ENCODE measurements at places on chromosomes 12 and 14.

GRCh38 chr14:22487941-22488340 is 101.1 kb downstream of the DAD1 start:
- DNase-seq, result no peak

DNA sequence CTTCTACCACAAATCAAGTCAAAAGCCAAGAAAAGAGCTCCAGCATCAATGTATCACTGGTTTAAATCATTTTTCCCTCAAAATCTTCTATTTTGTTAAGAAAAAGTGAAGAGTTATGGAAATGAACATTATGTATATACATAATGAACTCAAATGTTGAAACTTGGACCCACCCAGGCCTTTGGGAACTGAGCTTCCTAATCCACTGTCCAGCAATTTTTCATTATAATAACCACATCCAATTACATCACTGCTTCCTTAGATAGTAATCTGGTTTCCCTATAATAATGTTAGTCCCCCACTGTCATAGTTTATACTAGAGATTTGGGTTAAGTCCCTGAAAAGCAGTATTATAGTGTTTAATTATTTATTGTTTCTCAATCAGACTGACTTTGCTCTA is 170.9 kb downstream of the PIK3C2G start:
- no peak for DNase-seq

DNA sequence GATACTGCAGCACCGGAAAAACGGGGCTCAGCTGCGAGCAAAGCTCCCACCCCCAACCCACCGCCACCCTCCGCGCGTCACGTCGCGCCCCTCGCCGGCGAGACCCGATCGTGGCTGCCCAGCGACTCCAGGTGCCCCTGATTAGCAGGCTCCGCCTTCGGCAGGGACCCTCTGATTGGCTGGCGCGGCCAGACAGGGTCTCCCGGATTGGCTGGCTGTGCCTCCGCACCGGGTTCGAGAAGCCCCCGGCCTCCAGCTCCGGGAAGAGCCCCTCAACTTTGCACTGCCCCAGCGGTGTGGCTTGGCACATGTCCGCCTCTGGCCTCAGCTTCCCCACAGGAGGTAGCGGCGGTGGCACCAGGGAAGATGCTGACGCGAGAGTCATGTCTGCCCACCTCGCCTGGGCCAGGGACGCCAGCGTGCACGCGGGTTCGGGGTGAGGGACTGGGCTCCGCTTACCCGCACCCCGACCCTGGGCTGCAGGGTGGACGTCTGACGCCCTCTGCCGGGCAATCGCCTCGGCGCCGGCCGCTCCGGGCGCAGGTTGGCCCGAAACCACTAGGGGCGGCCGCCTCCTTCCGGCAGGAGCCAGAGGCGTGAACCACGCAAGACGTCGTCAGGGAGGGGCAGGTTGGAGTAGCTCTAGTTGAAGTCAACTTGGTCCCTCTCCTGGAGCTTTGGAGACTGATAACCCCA is 498 bp upstream of the RHOF start:
- DNase-seq, result peak; percentile 83

DNA sequence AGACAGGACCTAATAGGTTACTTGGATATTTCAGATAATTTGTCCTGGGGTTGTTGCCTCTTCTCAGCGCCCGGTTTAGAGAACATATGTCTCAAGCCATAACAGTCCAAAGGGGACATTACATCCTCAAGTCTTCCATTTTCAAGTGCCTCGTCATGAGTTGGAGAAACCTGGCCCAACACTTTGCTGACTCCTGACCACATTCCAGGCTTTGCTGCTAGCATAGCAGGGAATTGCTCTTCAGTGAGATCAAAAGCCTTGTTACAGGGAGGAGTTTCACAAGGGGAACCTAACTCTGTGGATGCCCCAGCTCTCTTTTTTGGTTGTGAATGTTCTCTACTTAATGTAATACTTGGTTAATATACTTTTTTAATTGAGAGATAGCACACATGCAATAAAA is 8.2 kb upstream of the MMP19 start:
- DNase-seq, result no peak

- DNase-seq, result no peak
Measured at GRCh38 chr12:131276501-131277185, 322.9 kb downstream of the ADGRD1 start.

DNA sequence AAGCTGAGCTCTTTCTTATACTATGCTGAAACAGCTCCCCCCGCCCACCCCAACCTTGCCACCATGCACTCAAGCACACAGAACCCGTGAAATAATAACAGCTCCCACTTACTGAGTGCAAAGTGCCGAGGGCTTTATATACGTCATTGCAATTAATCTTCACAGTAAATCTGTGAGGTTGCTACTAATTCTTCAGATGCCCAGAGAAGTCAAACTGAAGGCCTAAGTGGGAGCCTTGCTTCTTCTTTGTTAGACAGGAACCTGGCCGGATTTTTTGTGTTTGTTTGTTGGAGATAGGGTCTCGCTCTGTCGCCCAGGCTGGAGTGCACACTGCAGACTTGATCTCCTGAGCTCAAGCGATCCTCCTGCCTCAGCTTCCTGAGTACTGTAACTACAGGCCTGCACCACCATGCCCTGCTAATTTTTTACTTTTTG is 34.0 kb downstream of the VCPKMT start:
- no peak for DNase-seq

GRCh38 chr12:19186722-19187661 is 57.5 kb downstream of the PLEKHA5 start:
- DNase-seq, result no peak

DNA sequence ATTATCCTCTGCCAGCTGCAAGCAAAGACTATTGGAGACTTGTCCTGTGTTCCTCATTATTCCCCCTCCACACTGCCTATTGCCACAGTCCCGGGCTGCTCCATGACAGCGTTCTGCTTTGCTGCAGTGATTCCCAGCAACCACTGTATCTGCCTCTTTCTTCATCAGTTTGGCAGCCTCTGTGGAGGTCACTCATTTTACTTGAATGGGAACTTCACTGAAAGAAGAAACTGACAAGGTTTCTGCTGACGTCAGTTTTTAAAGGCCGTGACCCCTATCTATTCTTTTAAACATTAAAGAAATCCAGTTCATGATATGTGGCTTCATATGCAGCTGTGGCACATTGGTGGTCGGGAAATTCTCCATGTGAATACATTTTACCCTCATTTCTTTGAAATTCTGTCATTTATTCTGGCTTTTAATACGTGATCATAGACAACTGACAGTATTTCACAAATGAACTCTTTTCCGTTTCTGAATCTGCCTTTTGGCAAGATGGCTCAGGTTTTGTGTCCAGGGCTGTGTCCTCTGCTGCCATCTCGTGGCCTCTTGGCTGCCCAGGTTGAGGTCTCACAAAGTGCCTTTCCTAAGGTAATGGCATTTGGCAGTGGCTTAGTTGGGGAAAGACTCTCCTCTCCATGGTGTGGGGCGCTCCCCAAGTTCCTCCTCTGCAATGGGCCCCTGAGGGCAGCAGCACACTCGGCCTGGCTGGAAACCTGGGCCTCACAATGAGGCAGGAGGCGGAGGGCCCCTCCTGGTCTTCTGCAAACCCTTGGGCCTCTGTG is 5.8 kb downstream of the TMEM253 start:
- DNase-seq, result peak; percentile 45

GRCh38 chr12:67648521-67649260 is at the start of gene DYRK2:
TSS of gene DYRK2 (plus strand) at chr12:67648745. CDS start at chr12:67649134, 389 bp downstream.
- DNase-seq, result no peak

- DNase-seq, result peak; percentile 61
Measured at GRCh38 chr12:48936379-48936979, 11.2 kb upstream of the FKBP11 start.

GRCh38 chr14:26394150-26394810 is 203.6 kb downstream of the NOVA1 start:
- DNase-seq, result no peak

GRCh38 chr12:13961971-13962370 is 19.4 kb downstream of the GRIN2B start:
- DNase-seq, result no peak

DNA sequence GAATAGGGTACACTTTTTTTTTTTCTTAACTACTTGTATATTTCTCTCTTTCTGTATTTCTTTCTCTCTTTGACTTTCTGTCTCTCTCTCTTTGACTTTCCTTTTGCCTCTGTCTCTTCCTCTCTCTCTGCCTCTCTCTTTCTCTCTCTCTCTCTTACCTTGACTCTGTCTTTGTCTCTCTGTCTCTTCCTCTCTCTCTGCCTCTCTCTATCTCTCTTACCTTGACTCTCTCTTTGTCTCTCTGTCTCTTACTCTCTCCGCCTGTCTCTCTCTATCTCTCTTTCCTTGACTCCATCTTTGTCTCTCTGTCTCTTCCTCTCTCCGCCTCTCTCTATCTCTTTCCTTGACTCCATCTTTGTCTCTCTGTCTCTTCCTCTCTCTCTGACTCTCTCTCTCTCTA is 62.4 kb upstream of the PRMT8 start:
- DNase-seq, result no peak

- DNase-seq, result no peak
Measured at GRCh38 chr14:37787879-37788494, 192.6 kb downstream of the TTC6 start.

- DNase-seq, result no peak
Measured at GRCh38 chr12:53987787-53988230, 2.9 kb downstream of the HOXC10 start.

DNA sequence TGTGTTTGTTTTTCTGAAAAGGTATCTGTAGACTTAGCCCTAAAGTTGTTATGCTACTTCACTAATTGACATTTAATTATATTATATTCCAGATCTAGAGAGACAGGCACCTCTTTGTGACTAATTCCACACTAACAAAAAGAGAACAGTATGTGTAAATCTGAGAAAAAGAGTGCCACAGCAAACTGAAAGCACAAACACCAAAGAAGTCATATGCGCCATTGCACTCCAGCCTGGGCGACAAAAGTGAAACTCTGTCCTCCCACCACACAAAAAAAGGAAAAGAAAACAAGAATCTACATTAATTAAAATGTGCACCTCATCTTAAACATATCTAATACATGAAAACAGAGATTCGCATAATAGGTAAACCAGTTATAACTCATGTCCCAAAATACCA is 4.4 kb upstream of the CSRNP2 start:
- no peak for DNase-seq

DNA sequence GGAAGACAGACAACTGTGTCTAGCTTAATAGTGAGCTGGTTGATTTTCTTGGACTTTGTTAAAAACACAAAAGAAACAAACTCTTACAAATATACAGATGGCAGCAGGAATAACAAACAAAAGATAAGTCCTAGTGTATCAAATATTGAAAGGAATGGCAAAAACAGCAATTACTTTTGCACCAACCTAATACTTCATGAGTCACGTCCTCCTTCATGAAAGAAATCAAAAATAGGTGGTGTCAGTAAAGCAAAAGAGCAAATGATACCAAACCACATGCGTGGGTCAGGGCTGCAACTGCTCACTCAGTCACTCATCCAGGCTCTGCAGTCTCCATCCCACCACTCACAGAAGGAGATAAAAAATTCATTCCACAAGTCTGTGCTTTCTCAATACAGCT is 11.8 kb downstream of the ATG14 start:
- DNase-seq, result no peak

DNA sequence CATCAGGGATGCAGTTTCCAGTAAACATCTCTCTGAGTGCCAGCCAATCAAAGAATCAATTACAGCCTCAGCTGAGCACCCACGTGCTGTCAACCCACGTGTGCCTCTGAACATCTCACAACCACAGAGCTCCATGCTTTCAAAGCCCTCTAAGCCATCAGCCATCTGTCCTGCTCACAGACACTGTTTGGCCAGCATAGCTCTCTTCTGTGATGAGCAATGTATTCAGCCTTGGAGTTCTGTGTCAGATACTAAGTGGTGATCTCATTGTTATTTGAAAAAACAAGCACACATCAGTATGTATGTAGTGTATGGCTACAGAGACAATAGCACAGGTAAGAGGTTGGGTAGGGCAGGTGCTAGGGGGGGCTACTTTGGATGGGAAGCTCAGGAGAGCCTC is 94.3 kb downstream of the RGS6 start:
- no peak for DNase-seq

DNA sequence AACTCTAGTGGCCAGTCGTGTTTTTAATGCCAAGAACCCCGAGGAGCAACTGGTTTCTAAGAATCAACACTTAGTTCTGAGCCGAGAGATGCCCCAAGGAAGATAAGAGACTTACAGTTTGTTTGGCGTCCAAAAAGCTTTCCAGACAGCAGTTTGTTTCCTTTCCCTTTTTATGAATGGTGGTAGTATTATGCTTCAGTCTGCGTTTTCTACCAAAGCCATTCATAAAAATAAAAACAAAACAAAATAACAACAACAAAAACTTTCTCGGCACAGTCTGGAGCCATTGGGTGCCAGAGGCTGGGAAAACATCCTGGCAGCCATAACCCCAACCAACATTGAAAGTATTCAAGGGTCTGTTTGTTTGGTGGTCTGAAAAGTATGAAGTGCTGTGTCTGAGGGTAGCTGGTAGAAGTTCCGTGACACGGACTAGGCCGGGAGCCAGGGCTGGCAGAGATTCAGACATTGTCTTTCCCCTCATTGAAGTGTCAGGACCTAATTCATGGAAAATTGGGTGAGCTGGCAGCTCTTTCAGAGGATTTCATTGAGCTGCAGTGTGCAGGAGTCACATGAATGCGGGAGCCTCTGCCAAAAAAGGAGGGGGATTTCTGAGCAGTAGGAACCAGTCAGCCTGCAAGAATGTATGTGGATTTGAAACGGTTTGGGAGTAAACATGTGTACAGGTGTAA is 124.2 kb downstream of the HMGA2 start:
- DNase-seq, result no peak

DNA sequence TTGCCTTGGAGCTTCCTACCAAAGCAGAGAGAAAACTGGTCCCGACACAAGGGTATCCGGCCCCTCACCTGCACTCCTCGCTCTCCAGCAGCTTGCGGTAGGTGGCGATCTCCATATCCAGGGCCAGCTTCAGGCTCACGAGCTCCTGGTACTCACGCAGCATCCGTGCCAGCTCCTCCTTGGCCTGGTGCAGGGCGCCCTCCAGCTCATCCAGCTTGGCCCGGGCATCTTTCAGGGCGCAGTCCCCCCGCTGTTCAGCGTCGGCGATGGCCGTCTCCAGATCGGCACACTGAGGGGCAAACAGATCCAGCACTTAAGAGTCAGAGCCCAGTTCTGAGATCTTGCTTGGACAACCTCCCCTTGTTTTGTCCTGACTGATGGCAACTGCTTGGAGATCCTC is 13.7 kb downstream of the KRT72 start:
- no peak for DNase-seq

DNA sequence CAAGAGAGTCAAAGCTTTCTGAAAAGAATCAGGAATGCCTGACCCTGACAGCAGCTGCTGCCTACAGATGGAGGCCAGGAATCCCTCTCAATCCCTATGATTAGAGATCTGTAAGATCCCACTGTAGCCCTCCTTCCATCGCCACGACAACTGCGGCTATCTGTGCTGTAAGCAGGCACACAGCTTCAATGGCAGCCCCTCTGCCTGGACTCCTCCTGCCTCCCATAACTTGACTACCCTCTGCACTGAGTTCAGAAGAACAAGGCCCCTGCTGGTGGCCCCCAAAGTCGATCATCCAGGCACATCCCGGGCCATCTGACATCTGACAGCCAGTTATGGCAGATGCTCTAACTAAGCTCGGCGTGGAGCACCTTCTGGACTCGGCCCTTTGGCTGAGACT is 2.9 kb downstream of the CLMN start:
- no peak for DNase-seq

- no peak for DNase-seq
Measured at GRCh38 chr12:72836194-72836593, 564.0 kb downstream of the TRHDE start.

Measured in stimulated activated CD8-positive, alpha-beta memory T cell treated with anti-CD3 and anti-CD28 coated beads, Interleukin-4, amount 100 ng/mL, for 4 hours (primary cell).